GM23248 (cell line): ENCODE measurements at places on chromosomes 6 and 20.

DNA sequence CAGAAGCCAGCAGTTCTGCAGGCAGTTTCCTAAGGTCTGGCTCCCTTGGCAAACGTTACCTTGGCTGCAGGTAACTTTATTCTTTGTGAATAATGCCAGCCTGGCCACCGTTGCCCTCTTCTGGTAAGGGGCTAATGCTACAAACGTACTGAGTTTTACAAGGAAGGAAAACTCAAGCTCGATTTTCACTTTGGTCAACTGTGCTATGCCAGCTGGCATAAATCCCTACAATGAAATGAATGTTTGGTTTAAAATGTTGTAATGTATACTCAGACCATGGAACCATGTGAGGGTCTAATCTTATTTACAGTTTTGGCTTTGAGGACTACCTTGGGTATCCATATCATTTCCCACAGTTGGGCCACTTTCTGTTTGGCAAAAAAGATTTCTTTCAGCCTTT, 101.4 kb downstream of the SLX4IP start:
- DNase-seq, result no peak

DNA sequence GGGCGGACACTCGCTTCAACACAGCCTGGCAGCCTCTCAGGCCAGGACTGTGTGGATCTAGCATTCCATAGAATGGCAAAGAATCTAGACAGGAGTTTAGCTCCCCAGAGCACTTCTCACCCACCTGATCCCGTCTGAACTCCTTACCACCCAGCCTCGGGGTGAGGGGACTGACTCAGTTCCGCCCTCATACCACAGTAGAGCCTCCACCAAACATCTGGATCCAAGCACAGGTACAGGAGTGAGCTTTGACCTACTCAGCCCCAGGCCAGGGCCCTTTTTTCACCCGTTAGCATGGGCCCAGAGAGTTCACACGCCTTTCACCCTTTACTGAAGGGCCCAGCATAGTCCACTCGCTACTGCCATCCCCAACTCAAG, 715 bp downstream of the PSMF1 start:
- DNase-seq, result peak; percentile 28

- DNase-seq, result peak; percentile 79
Measured at GRCh38 chr20:35271904-35272303, 6.0 kb downstream of the MMP24OS start.

DNA sequence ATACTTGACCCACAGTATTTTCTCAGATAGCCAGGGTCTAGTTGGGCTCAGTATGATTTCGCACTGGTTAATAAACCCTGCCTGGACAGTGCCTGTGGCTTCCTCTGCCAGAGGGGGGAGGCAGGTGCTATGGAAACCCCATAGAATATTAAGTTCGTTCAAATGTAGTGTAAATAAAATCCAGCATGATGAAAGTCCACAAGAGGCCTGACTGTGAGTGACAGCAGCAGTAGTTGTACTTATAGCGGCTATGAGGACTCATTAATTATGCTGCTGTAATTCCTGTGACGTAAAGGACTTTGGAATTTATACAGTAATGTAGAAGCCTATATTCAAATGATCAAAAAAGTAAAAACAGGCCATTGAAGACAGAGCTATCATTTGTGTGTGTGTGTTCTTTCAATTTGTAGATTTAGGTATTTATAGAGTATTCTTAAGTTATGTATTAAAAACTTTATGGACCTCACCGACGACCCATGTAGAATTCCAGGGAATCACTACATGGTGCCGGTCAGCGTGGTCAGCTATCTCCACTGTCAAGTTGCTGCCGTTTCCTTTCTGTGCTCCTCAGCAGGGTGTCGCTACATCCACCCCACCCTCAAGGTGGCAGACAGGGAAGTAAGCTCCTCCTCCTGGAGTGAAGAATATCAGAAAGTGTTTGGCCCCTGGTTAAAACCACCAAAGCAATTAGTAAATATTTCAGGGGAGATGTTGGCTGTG, 10.0 kb downstream of the PYGB start:
- DNase-seq, result no peak

GRCh38 chr20:1857466-1857865, 37.7 kb upstream of the SIRPA start:
- no peak for DNase-seq

DNA sequence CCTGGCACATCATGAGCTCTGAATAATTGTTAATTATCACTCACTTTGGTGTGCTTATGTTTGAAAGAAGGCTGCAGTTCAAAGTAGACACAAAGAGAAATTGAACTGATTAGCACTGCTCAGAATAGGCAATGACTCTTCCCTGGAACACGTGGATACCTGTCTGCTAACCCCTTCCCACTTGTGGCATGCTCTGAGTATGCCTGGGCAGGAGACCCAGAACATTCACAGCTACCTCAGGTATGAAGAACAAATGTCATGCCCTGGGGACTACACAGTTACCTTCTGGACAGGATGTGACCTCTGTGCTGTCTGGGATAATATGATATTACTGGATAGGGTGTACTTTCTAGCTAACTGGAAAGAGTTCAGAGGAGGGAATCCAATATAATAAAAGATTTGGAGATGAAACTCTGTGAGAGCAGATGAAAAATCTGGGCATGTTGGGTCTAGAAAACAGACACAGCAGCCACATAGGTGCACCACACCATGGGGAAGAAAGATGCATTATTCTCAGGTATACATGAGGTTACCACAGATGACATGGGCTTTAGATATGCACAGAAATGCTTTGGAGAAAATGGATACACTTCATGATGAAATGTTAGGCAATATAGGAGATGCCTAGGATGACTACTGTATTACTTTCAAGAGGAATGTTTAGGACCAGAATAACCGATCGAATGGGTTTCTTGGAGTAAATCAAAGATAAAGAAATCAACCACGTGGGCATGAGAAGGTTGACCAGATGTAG, 324.2 kb upstream of the PREP start:
- DNase-seq, result peak; percentile 49

DNA sequence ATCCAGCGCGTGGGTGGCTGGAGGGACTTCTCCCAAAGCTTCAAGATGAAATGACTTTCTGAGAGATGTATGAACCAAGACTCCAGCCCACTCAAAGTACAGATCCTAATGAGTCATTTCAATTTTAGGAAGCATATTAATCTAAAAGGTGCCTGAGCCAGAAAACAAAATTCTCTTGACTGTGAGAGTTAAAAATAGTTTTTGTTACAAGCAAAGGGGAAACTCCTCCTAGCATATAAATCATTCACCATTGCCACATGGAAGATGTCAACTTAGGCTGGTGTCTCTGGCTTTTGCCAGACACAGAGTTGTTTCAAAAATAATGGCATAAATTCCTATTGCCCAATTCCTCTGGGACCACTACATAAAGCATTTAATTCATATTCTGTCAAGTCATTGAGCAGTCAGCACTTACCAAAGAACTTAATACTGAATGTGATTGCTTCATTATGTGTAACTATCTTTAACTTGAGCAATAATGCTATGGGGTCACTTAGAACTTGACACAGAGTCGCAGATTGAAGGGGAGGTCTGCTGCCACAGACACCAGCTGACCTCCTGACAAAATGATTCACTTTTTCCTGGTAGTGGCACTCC, 280.6 kb downstream of the SLC35F1 start:
- peak; percentile 82 for DNase-seq

- no peak for DNase-seq
Measured at GRCh38 chr20:15642109-15642508, 931.1 kb downstream of the KIF16B start.

- no peak for DNase-seq
Measured at GRCh38 chr6:139567095-139567494, 192.6 kb upstream of the CITED2 start.

DNA sequence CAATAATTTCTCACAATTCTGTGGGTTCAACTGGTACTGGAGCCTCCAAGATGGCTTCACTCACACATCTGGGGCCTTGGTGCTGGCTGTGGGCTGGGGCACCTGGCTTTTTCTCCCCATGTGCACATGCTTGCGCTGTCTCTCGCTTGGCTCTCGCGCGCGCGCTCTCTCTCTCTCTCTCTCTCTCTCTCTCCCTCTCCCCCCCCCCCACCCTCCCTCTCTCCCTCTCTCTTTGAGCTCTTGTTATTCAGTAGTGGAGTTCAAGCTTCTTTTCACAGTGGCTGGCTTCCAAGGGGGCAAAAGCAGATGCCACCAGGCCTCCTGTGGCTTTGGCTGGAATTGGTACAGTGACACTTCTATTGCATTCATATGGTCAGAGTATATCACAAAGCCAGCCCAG, 10.8 kb upstream of the TBCC start:
- DNase-seq, result no peak

- no peak for DNase-seq
Measured at GRCh38 chr20:32249030-32249738, 28.3 kb upstream of the KIF3B start.

- DNase-seq, result peak; percentile 87
Measured at GRCh38 chr20:56359212-56360132, 698 bp downstream of the FAM210B start.

DNA sequence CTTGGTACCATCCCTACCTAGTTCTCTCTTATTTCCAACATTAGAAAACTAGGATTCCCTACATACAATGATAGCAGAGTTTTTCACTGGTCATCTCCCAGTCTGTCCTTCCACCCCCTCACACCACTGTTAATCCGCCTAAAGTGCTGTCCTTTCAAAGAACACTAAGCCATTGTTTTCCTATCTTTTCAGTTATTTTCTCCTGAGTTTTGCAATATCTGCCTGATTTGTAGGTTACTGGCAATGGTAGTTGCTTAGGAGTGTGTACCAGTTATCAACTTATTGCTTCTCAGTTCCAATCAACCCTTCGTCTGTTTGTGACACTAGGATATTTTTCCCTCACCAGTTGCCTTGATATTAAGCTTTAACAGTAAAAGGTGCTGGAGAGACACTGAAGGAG, 135.0 kb downstream of the EPM2A start:
- no peak for DNase-seq

DNA sequence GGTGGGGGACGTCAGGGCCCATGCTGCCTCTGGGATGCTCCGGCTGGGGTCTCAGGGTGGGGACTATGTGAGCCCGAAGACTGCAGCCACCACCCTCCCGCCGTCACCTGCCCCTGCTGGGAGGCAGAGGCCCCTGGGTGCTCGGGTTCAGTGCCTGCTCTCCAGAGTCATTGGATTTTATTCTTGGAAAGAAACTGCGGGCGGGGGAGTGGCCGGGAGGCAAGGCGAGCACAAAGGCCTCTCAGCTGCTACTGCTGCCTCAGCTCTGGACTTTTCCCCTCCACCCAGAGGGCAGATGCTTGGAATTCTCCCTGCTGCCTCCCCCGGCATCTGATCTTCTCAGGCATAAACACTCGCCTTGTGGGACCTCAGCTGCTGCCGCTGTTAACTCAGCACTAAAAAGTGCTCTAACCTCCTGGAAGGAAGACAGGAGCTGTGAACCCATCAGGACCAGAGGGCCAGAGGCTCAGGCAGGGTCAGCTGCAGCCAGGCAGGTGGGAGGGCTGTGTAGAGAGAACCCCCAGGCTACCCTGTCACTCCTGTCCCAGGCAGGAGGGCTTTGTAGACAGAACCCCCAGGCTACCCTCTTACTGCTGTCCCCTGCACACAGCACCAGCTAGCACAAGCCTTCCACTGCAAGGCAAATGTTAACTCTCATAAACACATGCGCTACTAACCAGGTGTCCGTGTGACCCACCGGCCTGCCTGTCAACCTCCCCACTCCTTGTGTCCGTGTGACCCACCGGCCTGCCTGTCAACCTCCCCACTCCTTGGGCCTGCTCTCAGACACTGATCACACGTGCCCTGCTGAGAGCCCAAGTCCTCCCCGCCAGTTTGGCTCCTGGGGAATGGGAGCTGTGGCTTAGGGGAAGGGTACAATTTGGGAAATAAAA, 9.4 kb upstream of the FRMD1 start:
- DNase-seq, result peak; percentile 24

- DNase-seq, result peak; percentile 3
Measured at GRCh38 chr6:141077355-141078333, 1055.1 kb upstream of the GJE1 start.

GRCh38 chr6:159788753-159789376, 537 bp downstream of the TCP1 start:
- peak; percentile 71 for DNase-seq

- no peak for DNase-seq
Measured at GRCh38 chr6:88914180-88914579, 49.2 kb downstream of the RNGTT start.

DNA sequence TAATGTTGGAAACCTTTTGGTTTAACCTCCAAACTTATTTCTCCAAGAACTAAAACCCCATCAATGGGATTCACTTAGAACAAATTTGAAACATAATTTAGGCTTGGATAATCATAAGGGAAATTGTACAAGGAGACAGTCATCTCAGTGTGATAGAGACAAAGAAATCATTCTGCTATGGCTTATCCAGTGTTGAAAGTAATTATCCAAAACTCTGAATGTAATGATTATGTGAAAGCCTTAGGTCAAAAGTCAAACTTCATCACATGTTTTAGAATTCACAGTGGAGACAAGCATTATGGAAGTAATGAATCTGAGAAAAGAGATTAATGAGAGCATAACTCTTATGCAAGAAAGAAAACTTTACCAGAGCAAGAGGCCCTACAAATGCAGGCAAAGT, 20.0 kb downstream of the MC3R start:
- DNase-seq, result no peak

DNA sequence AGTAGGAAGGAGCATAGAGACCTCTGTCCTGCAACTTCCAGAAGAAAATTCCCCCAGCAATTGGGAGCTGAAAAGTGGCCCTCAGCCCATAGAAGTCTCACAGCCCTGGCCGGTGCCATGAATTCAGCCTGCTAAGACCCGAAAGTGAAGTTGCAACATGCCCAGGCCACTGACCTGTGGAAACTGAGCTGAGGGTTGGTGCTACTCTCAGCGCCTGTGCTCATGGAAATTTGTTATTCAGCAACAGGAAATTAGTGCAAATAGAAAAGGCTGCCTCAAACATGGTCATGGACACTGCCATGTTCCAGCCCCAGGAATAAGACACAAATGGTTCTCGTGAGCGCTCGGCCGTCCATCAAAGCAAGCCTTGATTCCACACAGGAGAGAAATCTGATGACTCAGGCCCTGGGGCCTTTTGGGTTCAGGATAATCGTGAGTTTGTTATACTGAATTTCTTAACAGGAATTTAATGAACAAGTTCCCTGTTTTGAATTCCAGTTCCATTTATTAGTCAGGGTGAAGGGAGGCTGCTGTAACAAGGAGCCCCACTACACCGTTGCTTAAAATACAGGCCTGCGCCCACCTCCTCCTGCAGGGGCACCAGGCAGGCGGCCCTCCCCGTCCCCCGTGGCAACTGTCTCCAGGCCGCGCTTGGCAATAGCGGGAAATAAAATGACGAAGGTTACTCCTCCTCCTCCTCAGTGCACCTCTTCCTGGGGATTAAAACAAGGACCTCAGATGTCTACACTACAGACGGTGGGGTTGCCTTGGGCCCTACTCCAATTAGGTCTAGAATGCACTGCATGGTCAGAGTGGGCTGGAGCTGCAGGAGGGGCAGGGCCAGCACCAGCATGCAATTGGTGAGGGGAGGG, 152.9 kb downstream of the ERMARD start:
- DNase-seq, result no peak

- DNase-seq, result no peak
Measured at GRCh38 chr6:110185879-110186278, 5.7 kb downstream of the CDC40 start.

DNA sequence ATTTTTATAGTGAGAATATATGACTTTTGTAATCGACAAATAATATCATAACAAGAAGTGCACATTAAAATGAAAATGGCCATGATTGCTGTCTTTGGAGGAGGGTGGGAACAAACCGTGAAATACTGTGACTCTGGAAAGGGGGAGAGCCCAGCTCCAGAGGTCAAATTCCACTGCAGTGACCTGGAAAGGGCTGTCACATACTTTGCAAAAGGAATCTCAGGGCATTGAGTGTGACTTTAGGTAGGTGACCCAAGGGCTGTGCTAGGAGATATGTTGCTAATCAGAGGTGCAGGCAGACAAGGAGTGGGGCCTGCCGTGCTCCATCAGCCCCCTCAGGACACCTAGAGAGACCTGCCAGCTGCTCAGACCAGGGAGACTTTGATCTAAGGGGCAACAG, 28.1 kb upstream of the BMP7 start:
- DNase-seq, result no peak
